ENCODE measurements at places on chromosomes 2 and 18.

- no peak for DNase-seq
Observed at GRCh38 chr2:16707014-16707623, 41.5 kb upstream of the CYRIA start.

DNA sequence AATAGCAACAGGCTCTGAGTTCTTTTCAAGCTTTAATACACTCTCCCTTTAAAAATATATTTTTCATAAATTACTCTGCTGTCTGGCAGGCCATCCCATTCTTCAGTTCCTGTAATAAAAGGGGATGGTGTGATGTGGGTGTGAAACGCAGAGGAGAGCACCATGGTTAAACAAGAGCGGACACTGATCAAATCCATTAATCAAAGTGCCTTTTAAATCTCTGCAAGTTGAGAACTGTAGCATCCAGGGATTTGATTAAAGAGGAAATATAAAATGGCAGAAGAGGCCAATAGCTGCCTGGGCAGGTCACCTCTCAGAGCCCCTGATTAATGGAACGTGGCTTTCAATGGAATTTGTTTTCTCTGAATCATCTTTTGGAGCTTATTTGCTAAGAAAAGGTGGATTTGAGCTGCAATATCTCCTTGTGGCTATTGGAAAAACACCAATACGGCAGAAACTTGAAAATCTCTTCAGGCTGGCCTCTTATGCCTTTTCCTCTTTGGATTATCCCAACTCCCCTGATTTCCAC lies 96.9 kb downstream of the ACTR3 start:
- DNase-seq, result no peak

GRCh38 chr2:172560721-172561120 lies 4.8 kb downstream of the PDK1 start:
- DNase-seq, result no peak

GRCh38 chr2:223363085-223363484 lies 239.1 kb downstream of the SCG2 start:
- no peak for DNase-seq

GRCh38 chr2:30046396-30046795 lies 100.4 kb upstream of the YPEL5 start:
- no peak for DNase-seq

DNA sequence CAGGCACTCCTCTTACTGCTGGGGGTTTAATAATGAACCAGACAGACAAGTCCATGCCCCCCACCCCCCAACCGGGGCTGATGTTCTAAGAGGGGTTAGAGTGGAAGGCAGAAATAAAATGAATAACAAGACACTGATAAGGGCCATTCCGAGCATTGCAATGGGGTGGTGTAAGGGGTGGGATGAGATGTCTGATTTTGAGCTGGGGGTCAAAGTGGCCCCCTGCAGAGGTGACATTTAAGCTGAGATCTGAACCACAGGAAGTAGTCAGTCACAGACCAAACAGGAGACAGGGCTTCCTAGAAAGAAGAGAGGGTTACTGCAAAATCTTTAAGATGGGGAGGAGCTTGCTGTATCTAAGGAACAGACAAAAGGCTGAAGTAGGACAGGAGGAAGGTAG lies 180.6 kb upstream of the SH3BP4 start:
- DNase-seq, result no peak

DNA sequence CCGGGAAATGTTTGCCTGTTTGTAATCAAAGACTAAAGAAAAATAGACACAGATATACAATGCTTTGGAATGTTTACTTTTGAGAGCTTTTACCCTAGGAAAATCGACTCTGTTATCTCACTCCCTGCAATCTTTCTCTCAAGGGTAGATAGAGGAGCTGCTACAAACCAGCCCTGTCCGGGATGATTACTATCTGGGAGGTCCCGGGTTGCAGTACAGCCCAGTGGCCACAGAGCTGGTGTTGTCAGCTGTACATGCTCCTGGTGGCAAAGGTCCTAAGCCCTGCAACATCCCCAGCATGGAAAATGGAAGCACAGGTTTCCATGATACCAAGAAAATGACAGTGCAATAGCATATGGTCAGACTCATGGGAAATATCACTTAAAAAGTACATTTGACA lies 570.5 kb upstream of the SOX11 start:
- DNase-seq, result no peak

GRCh38 chr2:43128559-43128955 lies 97.8 kb downstream of the ZFP36L2 start:
- DNase-seq, result no peak

DNA sequence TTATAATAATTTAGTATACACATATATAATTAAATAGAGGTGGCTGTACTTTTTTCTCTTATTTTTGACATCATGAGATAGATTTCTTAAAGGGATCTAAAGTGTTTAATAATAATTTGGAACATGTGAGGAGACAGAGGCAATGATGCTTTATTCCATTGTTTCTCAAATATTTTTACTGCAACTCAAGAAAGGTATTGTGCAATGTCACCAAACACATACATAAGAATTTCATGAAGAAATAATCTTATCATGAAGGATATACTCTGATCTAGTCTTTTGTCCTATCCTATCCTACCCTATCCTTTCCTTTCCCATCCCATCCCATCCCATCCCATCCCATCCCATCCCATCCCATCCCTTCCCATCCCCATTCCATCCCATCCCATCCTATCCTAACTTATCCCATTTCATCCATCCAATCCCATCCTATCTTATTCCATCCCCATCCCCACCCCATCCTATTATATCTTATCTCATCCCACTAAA lies 232.1 kb upstream of the SMIM21 start:
- no peak for DNase-seq

- DNase-seq, result no peak
Observed at GRCh38 chr2:34316788-34317187, 717.7 kb upstream of the FAM98A start.

- DNase-seq, result no peak
Observed at GRCh38 chr18:6746386-6746960, 17.0 kb downstream of the ARHGAP28 start.

DNA sequence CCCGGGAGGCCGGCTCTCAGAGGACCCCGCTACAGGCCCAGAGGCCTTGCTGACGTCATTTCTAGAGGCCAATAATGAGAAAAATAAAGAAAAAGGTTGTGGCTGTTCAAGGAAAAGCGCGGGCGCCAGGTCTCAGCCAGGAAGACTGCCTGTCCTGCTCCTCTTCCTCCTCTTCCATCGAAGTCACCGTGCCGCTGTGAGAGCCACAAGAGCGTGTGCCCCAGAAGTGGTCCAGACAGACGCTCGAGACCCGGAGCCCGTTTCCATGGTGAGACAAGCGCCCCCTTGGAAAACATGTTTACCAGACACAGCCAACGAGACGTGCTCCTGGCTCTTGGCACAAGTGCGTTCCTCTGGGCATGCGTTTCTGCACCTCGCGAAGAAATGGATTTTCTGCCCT lies 210.5 kb downstream of the HDAC4 start:
- DNase-seq, result no peak

GRCh38 chr2:99032786-99033185 lies 96.8 kb upstream of the CRACDL start:
- no peak for DNase-seq
